Dermis blood vessel endothelial cell (primary cell): ENCODE measurements at places on chromosomes 16 and 17.

- peak; percentile 92 for DNase-seq
Observed at GRCh38 chr17:16584273-16584995, 15.4 kb upstream of the ZNF287 start.

DNA sequence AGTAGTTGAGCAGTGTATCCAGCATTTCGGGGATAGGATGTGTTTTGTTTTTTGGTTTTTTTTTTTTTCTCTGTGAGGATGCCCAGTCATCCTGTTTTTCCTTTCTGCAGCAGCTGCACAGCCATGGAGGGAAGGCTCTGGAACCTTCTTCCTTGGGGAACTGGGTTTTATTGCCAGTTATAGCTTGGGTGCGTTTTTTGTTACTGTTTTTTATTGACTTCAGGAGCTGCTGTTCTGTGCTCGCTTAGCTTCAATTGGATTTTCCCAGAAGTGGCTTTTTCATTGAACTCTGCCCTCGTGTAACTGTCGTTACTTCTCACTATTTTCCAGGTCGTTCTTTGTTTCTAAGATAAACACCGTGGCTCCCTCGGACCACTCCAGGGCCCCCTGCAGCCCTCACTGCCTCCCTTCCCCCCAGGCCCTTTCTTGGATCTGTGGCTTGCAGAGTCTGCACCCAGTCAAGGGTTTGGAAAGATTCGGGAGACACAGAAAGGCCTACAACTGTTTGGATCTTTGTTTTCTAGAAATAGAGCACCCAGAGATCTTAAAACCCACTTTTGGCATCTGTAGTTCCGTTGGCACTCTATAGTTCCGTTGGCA is 119.7 kb upstream of the CACNG5 start:
- DNase-seq = no peak

- DNase-seq = peak; percentile 79
Observed at GRCh38 chr17:1577182-1577581, 14.6 kb upstream of the PITPNA start.

- no peak for DNase-seq
Observed at GRCh38 chr16:4972938-4973587, 14.9 kb downstream of the SEC14L5 start.

GRCh38 chr17:28319598-28319935 is 567 bp downstream of the TMEM97 start:
- DNase-seq = no peak

DNA sequence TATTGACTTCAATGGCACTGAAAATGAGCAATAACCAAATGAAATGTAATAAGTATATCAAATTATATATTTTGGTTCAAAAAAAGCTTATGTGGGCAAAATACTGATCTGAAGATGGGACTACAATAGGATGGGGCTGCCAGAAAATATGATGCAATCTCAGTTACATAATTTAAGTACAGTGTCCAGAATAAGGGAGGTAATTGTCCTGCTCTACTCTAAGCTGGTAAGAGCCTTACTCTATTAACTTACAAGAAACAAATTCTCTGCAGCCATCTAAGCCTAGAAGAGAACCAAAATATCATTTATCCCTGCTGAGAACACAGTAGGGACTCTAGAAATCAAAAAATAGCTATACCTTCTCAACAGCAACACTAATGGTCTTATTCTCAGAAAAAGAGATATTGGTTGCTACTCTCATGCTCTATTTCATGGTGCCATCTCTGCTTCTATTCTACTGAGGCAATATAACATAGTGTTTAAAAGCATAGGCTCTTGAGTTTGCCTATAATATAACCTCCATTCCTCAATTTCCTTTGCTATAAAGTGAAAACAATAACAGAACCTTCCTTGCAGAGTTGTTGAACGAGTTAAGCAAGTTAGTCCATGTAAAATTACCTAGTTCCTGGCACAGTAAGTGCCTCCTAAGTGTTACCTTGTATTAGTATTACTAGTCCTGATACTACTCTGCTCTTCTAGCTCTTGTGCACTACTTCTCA is 19.9 kb downstream of the NQO1 start:
- no peak for DNase-seq

GRCh38 chr17:64739316-64740058 is 77.4 kb upstream of the SMURF2 start:
- peak; percentile 69 for DNase-seq

GRCh38 chr17:40023590-40024292 is 8.5 kb downstream of the CSF3 start:
- peak; percentile 89 for DNase-seq

DNA sequence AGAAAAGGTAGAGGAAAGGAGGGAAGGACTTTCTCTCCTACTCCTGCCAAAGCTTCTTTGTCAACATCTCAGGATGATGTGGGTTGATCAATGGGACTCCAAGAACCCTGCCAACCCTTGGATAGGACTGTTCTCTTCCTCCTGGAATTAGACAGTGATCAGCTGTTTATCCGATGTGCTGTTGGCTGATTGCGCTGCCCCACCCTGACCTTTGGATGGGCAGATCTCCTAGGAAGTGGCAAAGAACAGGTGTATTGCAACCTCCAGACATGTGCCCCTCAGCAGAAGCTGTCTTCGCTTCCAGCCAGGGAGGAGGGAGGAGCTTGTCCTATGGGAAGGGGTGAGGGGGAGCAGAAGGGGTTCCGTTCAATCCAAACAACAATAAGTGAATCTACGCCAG is 30.5 kb downstream of the SLC5A11 start:
- DNase-seq = no peak

DNA sequence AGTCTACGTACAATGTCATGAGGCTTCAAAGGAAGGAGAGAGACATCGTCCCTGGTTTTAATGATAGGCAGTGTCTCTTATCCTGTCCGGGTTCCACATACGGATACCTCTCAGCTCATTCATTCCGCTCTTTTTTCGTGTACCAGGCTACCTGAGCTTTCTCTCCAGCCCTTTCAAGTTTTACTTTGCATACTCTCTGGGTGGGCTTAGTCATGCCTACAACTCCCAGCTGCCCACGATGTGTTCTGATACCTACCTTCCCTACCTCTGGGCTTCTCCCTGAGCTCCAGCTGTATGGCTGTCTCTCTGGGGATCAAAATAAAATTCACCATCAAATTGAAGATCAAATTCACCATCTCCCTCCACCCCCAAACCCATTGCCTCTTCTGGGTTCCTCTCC is 354.0 kb upstream of the EEF2KMT start:
- DNase-seq = no peak

- DNase-seq = no peak
Observed at GRCh38 chr16:52469091-52469490, 77.9 kb downstream of the TOX3 start.

DNA sequence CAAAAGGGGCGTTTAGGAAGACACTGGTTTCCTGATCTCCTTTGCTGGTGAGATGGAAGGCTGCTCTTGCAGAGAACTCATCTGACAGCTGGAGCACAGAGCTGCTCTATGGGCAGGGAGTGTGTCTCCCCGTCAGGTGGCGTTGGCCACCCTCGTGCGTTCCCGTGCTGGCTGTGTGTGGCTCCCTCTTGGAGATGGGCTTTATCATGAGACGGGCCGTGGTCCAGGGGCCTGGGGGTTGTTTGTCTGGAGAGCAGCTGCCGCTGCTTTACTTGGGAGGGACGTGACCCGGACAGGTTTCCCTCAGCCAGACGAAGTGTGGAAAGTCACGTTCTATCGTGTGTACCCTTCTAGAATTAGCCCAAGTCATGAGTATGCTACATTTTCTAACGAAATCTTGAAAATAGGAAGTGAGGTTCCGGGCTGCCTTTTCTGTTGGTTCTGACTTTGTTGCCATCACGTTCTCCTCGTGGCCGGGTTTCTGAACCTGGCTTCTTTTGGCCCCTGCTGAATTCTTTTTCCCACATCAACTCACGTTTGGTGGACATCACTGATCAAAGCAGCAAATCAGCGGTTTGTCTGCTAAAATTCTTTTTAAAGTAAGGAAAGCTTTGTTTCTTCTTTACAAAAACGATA is 105.6 kb upstream of the CHMP6 start:
- no peak for DNase-seq

GRCh38 chr17:42394838-42395237 is 6.6 kb upstream of the STAT3 start:
- DNase-seq = no peak

DNA sequence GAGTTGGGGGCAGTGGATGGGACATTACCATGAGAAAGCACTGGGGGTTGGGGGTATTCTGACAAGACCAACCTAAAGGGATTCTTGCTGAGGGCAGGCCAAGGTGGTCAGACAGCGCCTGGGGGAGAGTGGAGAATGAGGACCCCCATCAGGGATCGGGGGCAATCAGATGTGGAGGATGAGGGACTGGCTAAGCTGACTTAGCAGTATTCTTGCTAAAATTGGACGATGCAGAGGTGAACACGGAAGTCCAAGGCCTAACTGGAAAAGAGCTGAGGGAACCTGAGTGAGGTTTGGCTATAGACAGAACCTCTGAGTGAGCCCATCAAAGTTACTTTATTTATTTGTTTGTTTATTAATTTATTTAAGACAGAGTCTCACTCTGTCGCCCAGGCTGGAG is 9.2 kb downstream of the QPRT start:
- DNase-seq = no peak

DNA sequence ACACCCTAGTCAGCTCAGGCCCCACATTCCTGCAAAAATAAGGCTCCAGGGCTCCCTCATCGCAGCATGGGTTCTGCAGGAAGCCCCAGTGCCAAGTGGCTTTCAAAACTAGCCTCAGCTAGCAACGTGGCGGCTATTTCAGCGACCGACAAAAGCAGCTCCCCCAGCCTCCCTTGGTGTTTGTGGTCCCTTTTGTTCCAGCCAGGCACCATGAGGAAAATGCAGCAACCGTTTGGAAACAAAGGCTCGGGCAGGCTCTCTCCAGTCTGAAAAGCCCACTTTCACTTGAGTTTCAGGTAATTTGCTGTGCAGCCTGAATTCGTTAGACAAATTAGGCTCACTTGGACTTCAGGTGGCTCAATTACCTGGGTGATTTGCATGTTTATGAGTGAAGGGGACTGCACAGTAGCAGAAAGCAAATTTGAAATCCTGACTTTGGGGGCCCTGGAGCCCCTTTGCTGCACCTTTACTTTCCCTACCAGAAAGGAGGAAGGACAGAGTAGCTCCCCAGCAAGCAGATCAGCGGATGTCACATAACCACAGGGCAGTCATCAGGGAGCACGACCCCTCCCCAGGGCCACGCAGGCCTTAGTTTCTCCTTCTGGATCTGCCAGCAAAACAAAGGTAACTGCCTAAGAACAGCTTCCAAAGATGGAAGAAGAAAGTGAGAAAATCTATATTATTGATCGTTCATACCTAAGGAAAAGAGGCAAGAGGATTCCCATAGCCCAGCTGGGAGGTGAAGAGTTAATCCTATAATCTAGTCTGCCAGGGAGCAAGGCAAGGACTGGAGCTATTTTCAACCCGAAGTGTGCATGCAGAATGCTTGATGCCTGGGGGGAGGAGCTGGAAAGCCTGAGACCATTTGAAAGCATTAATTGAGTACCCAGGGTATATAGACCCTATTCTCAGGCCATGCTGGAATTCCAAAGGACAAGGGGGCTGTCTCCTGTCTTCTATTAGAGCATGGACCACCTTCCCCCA is 143.1 kb upstream of the SDK2 start:
- no peak for DNase-seq

DNA sequence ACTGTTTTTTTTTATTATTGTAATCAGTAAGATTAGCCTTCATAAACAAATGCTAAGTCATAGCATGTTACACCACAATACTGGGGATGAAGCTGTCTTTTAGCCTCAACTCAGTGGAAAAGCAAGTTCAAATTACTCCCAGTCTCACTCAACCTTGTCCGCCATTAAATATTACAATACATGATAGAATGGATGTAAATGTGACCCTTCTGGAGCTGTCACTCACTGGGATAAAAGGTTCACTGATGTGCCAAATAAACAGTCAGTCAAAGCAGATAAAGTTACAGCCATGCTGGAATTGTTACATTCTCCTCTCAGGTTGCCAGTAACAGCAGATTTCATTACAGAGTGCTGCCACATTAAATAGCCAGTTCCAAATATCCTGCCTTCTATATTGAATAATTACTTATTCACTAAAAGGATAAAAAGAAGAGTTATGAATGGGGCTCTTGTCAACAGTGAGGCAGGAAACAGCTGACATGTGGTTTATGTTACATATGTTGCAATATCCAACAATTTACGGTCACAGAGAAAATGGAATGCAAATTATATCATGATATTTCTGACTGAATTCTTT is 53.4 kb downstream of the BRIP1 start:
- no peak for DNase-seq

DNA sequence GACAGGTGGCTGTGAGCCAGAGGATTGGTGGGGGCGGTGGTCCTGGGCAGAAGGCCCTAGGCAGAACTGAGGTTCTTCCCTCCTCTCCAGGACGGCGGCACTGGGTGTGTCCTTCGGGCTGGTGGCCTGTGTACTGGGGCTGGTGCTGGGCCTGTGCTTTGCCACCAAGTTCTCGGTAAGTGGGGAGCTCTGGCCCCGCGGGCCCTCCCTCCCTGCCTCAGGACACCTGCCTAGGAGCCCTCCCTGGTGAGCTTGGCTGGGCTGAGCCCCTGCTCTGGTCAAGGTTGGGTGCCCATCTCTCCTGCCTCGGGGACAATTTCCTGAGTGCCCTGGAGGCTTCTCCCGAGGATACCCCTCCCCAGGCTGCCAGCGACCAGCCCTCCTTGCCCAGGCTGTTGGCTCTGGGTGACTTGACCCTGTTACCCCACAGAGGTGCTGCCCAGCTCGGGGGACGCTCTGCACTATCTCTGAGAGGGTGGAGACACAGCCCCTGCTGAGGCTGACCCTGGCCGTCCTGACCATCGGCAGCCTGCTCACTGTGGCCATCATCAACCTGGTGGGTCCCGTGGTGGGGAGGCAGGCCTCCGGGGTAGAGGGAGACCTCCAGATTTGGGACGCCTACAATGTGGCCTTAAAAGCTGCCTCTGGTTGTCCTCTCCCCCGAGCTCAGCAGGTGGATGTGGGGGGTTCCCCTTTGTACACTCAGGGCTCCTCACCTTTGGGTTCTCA is 42.0 kb downstream of the ADCY7 start:
- DNase-seq = no peak

DNA sequence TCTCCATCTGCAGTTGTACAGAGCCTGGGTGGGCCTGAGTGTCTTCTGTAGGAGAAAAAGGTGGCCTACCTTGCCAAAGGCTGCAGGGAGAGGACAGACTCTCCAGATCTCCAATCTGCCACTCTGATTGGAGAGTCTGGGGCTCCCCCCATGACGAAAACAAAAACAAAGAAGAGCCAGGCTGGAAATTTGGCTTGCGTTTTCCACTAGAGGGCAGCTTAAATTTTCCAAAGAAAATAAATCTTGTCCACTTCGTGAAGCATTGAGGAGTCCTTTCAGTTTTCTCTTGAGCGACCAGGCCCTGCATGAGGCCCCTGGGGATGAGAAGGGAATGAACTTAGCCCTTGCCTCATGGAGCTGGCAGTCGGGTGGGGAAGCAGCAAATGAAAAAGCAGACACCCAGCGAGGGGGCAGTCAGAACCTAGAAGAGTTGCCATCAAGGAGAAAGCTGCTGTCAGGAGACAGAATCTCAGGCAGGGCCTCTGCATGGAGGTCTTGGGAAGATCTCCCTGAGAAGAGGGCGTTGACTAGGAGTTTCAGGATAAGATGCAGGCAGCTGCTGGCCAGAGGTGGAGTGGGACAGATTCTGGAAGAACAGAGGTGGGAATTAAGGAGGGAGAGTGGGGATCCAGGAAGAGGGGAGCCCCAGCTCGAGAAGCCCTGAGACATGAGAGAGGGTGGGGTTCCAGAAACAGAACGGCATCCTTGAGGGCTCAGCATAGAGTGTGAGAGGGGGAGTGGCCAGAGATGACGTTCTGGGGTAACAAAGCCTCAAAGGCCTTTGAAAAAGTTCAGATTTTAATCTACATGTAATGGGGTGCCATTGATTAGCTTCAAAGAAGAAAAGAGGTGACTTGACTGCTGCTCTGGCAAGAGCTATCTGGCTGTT is 8.4 kb upstream of the SHCBP1 start:
- peak; percentile 59 for DNase-seq
